ENCODE measurements at places on chromosomes 3 and 15. TPM values are rescaled to one million over a fixed set of nuclear protein-coding genes. Genes with fewer than 3 reads are reported as not detected.

SPSB4 gene
- not detected for total RNA-seq

SPINT1 gene
- total RNA-seq = 177 TPM

DNA sequence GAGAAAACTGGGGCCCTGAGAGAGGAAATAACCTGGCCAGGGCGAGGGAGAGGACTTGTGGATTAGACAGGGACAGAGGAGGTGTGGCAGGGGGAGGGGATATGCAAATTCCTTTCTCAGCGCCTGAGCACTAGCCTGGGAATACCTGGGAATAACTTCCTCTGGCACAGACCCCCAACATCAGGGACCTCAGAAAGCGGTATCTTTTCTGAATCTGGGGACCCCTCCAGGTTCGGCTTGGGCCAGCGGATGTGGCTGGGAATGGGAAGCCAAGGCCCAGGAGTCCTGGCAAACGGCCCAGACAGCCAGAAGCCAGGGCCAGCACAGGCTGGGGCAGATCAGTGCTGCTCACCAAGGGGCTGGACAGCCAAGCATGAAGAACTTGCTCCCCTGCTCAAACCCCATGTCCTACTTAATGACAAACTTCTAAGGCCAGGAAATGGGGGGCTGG is 9.2 kb upstream of the ACSBG1 start:
- H3K27ac ChIP-seq = no peak overlapping the region
- no peaks in the 10 kb centered on the region for H3K4me1 ChIP-seq
- no peak for DNase-seq
- H3K36me3 ChIP-seq = no peaks in the 10 kb centered on the region

GPR171 gene
- not detected for total RNA-seq

DNA sequence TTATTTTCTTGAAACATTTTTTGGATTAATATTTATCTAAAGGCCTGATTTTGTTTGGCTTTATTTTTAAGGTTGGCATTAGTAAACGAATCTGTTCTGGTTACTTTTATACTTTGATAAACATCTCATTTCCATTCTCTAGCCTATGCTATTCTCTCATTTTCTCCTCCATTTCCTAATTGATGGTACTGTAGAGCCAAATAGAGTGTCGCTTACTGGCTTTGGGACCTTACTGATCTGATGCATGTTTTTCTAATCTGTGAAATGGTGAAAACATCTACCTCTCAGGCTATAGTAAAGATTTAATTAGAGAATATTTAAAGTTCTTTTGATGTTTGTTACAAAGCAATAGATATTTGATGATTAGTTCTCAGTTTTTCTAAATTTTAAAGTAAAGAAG is 1.6 kb downstream of the LNP1 start:
- peaks cover 21% of the 10 kb centered on the region for H3K4me1 ChIP-seq
- H3K27ac ChIP-seq = peak overlapping the region; percentile 78
- DNase-seq = no peak
- peak overlapping the region; percentile 94 for H3K4me3 ChIP-seq
- no peaks in the 10 kb centered on the region for H3K27me3 ChIP-seq
- peaks cover 13% of the 10 kb centered on the region for H3K36me3 ChIP-seq

- peak; percentile 33 for DNase-seq
- no peak overlapping the region for H3K4me3 ChIP-seq
- H3K36me3 ChIP-seq = no peaks in the 10 kb centered on the region
Observed at GRCh38 chr15:55998478-55998877, 5.1 kb upstream of the NEDD4 start.

SCG5 gene
- 1.6 TPM for total RNA-seq

ATRIP gene
- total RNA-seq = 16.1 TPM

GRCh38 chr15:62777671-62778070 is 264.9 kb upstream of the TPM1 start:
- peak; percentile 14 for DNase-seq
- no peak overlapping the region for H3K4me3 ChIP-seq
- no peak overlapping the region for H3K27ac ChIP-seq

DUOXA2 gene
- total RNA-seq = not detected

CEP152 gene
- 7.5 TPM for total RNA-seq

CPNE4 gene
- total RNA-seq = not detected

WDR72 gene
- 5.9 TPM for total RNA-seq

MESP2 gene
- 1.3 TPM for total RNA-seq

ATP13A5 gene
- not detected for total RNA-seq

PLA2G4E gene
- not detected for total RNA-seq

All from PC-3 (cell line).